ENCODE measurements at places on chromosomes 12 and 14.
A peak's percentile ranks its signal among the peaks of the same experiment; 100 is the strongest.

DNA sequence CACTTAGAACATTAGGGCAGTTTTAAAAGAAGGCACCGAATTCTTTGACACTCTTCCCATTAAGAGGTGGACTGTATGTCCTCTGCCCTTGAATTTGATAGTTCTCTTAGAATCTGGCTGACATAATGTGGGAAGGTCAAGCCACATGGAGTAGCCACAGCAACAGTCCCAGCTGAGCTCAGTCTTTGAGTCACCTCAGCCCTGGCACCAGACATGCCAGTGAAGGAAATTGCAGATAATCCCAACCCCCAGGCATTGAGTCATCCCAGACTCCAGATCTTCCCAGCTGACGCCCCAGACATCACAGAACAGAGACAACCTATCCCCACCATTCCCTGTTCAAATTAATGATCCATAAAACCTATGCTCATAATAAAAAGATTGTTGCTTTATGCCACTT, 83.4 kb downstream of the GTF2A1 start:
- peak; percentile 48 for DNase-seq

- peak; percentile 75 for DNase-seq
Measured at GRCh38 chr12:63930971-63931370, 86.5 kb downstream of the SRGAP1 start.

- no peak for DNase-seq
Measured at GRCh38 chr12:24229031-24229700, 279.7 kb upstream of the SOX5 start.

- peak; percentile 50 for DNase-seq
Measured at GRCh38 chr14:68088451-68088854, 268.9 kb downstream of the RAD51B start.

DNA sequence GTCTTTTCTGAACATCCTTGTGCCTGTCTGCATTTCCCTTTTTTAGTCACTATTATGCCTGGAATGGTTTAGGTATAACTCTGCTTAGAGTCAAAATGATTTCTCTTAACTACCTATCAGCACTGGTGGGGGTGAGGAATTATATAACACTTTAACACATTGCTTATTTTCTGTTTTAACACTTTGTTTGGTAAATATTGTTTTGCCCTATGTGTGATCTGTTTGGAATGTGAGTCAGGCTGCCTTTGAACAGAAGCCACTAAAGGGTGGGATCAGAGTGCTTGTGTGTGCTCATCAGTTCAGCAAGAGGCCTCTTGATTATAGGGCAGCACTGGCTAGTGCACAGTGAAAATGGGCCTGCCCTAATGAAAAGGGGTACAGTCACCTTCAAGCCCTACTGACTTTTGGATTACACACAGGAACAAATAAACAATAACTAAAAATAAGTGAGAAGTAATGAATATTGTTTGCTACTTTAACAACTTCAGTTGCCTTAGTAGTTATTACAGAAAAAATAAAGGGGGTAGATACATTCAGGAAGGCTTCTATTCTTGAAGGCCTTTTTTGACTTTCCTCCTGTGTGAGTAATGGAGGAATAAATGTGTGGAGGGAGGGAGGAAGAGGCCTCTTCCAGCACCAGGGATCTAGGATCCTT, 23.2 kb downstream of the NGDN start:
- no peak for DNase-seq

DNA sequence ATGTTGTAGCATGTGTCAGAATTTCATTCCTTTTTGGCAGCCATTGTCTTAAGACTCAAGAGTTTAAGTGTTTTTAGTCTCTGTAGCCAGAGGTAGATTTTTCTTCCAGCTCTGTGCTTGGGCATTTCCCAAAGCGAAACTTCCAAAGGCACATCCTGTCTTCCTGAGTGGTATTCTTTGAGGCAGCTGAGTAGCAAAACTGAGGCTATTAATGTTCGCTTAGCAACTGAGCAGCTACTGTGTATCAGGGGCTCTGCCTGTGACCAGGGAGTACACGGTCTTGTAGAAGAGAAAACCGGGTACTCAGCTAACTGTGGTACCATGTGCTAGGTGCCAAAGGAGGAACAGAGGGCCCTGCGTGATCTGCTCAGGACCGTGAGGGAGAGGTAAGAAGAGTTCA, 52.0 kb downstream of the ETV6 start:
- DNase-seq = no peak
